ENCODE measurements at places on chromosomes 12 and 14.

DNA sequence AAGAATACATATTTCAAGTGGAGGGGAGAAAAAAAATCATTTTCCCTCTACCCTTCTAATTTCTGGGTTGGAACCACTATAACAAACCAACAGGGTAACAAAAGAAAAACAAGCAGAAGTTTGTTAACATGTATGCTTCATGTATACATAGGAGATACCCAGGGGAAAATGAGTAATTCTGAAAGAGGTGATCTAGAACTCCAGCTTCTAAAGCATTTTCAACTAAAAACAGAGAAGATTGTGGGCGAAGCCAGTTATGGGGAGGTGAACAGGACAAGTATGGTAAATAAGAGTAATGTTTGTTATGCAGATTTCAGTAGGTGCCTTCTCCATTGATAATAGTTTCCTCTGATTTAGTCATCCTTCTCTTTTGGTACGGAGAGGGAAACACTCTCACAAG is 16.7 kb downstream of the FNTB start:
- H3K4me3 ChIP-seq = no peak overlapping the region
- no peaks in the 10 kb centered on the region for H3K27me3 ChIP-seq
- H3K36me3 ChIP-seq = 0 out of 2 replicates have a peak, but pooled peaks cover 4% of the 10 kb centered on the region
- peaks cover 29% of the 10 kb centered on the region for H3K4me1 ChIP-seq
- H3K27ac ChIP-seq = no peak overlapping the region

- no peaks in the 10 kb centered on the region for H3K36me3 ChIP-seq
- no peak for DNase-seq
- peaks cover 12% of the 10 kb centered on the region for H3K4me1 ChIP-seq
- no peak overlapping the region for H3K27ac ChIP-seq
- no peaks in the 10 kb centered on the region for H3K27me3 ChIP-seq
Measured at GRCh38 chr14:92495027-92495426, 18.6 kb upstream of the RIN3 start.

DNA sequence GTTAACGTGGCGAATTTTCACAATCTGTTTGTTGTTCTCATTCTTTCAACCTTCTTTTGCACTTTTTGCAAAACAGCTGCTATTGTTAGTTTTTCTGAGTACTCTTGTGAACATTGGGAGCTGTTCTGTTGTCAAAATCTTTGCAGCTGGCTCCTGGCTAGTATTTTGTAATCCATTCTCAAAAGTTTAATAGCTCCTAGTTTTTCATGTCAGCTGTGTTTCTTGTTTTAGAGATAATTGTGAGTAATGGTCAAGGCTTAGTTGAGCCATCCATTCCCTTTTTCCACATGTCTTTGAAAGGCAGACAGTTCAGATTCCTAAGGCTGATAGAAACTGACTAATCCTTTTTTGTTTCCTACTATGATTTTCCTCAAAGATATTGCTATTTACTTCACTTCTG is 39.1 kb upstream of the CRADD start:
- H3K36me3 ChIP-seq = peaks cover 3% of the 10 kb centered on the region
- DNase-seq = no peak
- H3K4me3 ChIP-seq = no peak overlapping the region
- H3K4me1 ChIP-seq = peaks cover 10% of the 10 kb centered on the region
- no peak overlapping the region for H3K27ac ChIP-seq

DNA sequence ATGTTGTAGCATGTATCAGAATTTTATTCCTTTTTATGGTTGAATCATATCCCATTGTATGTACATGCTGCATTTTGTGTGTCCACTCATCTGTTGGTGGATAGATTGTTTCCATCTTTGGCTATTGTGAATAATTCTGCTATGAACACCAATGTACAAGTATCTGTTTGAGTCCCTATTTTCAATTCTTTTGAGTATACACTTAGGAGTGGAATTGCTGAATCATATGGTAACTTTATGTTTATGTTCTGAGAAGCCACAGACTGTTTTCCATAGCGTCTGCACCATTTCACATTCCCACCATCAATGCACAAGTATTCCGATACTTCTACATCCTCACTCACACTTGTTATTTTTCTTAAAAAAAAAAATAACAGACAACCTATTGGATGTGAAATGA is 91.5 kb downstream of the ARF6 start:
- no peak overlapping the region for H3K4me3 ChIP-seq
- no peak for DNase-seq
- H3K27ac ChIP-seq = no peak overlapping the region

DNA sequence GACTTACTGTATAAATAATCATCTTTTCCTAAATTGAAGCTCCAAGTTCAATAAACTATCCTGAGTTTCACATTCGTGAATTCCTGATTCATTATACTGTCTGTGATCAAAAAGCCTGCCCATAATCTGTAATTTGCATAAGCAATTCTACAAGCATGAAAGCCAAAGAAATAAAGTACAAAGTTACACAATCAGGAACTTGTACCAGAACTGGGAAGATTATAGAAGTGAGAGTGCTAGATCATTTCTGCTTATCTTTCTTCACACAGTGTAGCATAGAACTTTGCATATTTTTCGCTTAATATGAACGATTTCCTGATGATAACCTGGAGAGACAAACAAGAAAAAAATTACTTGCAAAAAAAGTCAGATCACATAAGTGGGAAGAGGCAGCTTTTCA is 308.2 kb downstream of the C12orf50 start:
- no peaks in the 10 kb centered on the region for H3K4me1 ChIP-seq
- DNase-seq = no peak
- H3K36me3 ChIP-seq = no peaks in the 10 kb centered on the region
- H3K27me3 ChIP-seq = no peaks in the 10 kb centered on the region
- no peak overlapping the region for H3K27ac ChIP-seq

DNA sequence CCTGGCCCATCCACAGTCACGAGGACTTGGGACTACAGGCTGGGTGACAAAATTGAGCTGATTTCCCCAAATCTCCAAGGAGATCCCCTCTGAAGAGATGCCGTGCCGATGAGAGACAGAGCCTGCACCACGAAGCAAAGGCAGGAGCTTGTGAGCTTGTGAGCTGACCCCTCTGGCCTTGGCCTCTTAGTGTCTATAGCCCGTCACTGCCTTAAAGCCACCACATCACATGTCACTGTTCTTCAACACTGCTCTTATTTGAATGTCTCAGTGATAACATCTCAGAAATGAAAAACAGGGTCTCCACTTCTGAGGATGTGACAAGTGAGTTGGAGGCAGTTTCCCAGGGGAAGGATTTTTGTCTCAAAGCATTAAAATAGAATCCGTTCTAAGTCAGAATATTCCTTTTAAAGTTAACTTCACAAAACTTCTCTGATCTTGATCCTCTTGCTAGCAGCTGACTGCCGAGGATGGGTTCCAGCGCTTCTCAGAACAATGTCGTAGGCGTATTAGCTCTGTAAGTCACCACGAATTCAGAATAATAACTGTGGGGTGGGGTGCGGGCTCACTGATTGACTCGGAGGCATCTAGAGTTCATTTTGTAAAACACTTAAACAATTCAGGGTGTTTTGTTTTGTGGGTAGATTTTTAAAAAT is 37.5 kb downstream of the CHST11 start:
- no peaks in the 10 kb centered on the region for H3K27me3 ChIP-seq
- no peak for DNase-seq
- no peak overlapping the region for H3K4me3 ChIP-seq

DNA sequence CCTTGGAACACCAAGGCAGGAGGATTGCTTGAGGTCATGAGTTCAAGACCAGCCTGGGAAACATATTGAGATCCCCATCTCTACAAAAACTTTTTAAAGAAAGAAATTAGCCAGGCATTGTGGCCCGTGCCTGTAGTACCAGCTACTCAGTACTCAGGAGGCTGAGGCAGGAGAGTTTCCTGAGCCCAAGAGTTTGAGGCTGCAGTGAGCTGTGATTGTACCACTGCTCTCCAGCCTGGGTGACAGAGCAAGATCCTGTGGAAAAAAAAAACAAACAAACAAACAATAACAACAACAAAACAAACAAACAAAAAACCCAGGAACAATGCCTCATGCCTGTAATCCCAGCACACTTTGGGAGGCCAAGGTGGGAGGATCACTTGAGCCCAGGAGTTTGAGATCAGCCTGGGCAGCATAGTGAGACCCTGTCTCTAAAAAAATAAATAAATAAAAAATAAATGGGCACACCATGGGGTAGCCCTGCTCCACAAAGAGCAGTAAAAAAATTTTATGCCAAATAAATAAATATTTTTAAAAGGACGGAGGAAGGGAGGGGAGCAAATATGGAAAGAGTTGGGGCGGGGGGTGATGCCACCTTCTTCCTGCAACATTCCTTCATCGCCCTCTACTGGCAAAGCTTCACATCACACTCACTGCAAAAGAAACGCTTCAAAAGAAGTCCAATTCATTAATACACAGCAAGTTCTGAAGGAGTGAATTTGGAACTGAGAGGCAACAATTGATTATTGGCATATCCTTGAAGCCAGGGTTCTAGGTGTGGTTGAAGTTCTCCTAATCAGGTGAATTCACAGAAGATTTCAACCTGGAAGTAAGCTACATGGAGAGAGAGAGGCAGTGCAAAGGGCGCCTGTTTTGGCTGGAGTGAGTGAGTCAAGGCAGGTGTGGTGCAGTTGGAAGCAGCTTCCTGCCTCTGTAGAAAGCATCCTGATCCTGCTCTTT is 8.8 kb upstream of the GNPTAB start:
- no peaks in the 10 kb centered on the region for H3K27me3 ChIP-seq
- peak; percentile 74 for DNase-seq
- no peaks in the 10 kb centered on the region for H3K36me3 ChIP-seq

DNA sequence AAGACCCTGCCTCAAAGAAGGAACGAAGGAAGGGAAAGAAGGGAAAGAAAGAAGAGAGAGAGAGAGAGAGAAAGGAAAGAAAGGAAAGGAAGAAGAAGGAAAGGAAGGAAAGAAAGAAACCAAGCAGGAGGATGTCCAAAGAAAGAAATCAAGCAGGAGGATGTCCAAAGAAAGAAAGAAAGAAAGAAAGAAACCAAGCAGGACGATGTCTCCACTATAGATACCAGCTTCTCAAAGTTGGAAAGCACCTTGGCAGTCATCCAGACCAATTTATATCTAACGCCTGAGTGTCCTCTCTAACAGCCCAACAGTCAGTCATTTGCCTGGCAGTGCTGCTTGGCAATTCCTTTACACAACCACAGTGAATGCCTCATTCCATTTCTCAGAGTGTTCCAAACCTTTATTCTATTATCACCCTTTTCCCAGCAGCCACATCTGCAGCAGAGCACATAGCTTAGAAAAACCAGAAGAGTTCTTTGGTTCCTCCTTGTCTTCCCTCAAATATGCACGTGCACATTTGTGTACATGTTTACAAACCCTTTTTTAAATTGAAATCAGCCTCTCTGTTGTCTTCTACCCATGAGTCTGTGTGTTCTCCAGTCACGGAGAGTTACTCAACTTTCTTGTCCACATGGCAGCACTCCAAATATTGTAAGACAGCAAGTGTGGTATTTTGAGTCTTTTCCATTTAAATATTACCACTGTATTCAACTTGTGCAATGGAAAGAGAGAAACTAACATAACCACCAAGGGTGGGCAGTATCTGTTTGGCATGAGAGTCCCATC is 138.4 kb downstream of the STXBP6 start:
- H3K27me3 ChIP-seq = no peaks in the 10 kb centered on the region
- H3K4me1 ChIP-seq = peaks cover 6% of the 10 kb centered on the region
- no peak overlapping the region for H3K4me3 ChIP-seq
- no peak overlapping the region for H3K27ac ChIP-seq

DNA sequence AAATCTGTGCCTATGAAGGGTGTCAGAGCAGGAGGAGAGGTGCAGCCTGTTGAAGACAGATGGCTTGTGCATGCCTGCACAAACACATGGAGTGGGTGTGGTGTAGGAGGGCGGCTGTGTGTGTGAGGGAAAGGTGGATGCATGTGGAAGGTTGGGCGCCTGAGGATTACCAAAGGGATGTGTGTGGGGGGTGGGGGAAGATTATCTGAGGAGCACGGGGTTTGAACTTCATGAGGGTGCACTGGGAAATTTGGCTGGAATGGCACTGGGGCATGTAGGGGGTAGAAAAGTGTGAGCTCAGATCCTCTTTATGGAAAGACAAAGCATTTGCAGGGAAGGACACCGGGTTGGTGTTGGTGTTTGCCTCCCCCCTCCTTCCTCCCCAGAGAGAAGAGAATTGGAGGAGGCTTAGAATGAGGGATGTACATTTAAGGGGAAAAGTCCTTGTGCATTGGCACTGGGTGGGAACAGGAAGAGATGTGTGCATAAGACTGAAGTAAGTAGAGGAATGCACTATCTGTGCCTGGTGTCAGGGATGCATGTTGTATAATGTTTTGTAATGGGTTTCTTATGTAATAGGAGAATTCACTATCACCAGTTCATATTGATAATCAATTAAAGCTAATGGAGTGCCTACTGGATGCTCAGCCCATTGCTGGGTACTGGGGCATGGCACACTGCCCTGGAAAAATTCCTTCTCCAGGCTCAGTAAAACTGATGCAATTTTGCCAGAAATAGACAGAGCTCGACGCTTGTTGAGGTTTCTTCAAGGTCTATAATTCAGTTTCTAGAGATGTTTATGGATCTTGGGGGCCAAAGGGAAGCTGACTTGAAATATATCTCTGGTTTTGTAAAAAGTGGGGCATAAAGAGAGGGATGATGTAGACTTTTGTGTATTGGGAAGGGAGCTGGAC is 3.0 kb downstream of the NTF3 start:
- no peaks in the 10 kb centered on the region for H3K36me3 ChIP-seq
- DNase-seq = no peak
- no peak overlapping the region for H3K27ac ChIP-seq

DNA sequence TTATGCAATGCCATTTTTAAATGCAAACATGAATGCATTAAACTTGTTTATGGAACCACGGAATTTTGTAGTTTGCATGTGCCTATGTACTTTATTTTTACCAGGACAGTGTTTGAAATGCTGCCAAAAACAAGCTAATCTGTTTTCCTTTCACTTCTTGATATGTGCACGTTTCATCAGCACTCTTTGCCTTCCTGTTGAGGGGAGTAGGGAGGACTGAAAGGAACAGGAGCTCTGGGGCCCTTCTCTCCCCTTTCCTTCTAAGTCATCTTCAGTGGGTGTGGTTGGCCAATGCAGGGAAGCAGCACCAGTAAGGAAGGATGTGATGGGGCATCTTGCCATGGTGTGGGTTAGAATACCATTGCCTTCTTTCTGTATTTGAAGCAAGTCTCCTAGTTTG is 12.1 kb upstream of the PPP4R4 start:
- DNase-seq = no peak
- no peak overlapping the region for H3K4me3 ChIP-seq
- no peak overlapping the region for H3K27ac ChIP-seq
- H3K27me3 ChIP-seq = peaks cover 4% of the 10 kb centered on the region

GRCh38 chr12:131055093-131055465 is 101.4 kb downstream of the ADGRD1 start:
- no peak overlapping the region for H3K4me3 ChIP-seq
- no peaks in the 10 kb centered on the region for H3K36me3 ChIP-seq
- no peak for DNase-seq
- 0 out of 2 replicates have a peak, but pooled peaks cover 4% of the 10 kb centered on the region for H3K4me1 ChIP-seq

- H3K4me3 ChIP-seq = no peak overlapping the region
- H3K27me3 ChIP-seq = no peaks in the 10 kb centered on the region
- peaks cover 18% of the 10 kb centered on the region for H3K36me3 ChIP-seq
- H3K4me1 ChIP-seq = peaks cover 9% of the 10 kb centered on the region
- H3K27ac ChIP-seq = peak overlapping the region; percentile 14
Measured at GRCh38 chr12:32870716-32871115, 25.9 kb downstream of the PKP2 start.

- H3K4me3 ChIP-seq = peak overlapping the region; percentile 82
- peak overlapping the region; percentile 37 for H3K27ac ChIP-seq
- peak; percentile 73 for DNase-seq
- H3K27me3 ChIP-seq = no peaks in the 10 kb centered on the region
- H3K4me1 ChIP-seq = peaks cover 50% of the 10 kb centered on the region
Measured at GRCh38 chr12:81077329-81077685, 572 bp upstream of the ACSS3 start.

- no peak overlapping the region for H3K27ac ChIP-seq
- no peak overlapping the region for H3K4me3 ChIP-seq
- H3K27me3 ChIP-seq = peaks cover 6% of the 10 kb centered on the region
- H3K36me3 ChIP-seq = peaks cover 57% of the 10 kb centered on the region
- H3K4me1 ChIP-seq = peaks cover 18% of the 10 kb centered on the region
Measured at GRCh38 chr14:65997347-65997746, 488.8 kb upstream of the CCDC196 start.
